Occipital lobe (tissue), 3 donors: ENCODE measurements at places on chromosomes 6 and 20. TPM values are rescaled to one million over a fixed set of nuclear protein-coding genes. Genes with fewer than 3 reads are reported as not detected.

Gene PXMP4
- 12.5 TPM for total RNA-seq

Gene OR2H2
- not detected for total RNA-seq

Gene CASS4
- 0.16 TPM for total RNA-seq

Gene BPI
- not detected for total RNA-seq

Gene DLK2
- total RNA-seq, result 7.3 TPM

Gene TNXB
- total RNA-seq, result 2.5 TPM

Gene SLC22A16
- total RNA-seq, result 0.31 TPM

Gene PRSS16
- not detected for total RNA-seq

Gene PTK6
- 0.16 TPM for total RNA-seq

Gene TAGAP
- 1.4 TPM for total RNA-seq

Gene E2F1
- total RNA-seq, result 2.2 TPM

Gene C6orf163
- 8.3 TPM for total RNA-seq

Gene COL19A1
- 5.9 TPM for total RNA-seq
